Right hindlimb (tissue), 1 donor: ENCODE measurements at places on chromosomes 3 and 15.
A peak's percentile ranks its signal among the peaks of the same experiment; 100 is the strongest.

DNA sequence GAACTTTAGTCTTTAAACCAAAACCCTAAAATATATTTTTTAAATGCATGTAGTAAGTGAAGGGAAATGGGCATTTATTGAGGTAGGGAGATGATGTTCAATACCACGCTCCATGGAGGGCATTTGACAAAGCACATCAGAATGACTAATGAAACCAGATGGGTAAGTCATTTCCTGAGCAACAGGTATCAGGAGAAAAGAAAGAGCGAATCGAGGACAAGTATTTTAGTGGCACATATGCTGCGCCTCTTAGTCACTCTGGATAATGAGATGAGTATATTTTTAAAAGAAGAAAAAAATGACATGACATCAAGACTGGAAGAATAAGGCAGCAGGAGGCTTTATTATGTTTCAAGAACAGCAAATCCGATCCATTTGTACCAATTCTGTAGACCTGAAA, 129.0 kb upstream of the ARHGEF3 start:
- no peak for DNase-seq

DNA sequence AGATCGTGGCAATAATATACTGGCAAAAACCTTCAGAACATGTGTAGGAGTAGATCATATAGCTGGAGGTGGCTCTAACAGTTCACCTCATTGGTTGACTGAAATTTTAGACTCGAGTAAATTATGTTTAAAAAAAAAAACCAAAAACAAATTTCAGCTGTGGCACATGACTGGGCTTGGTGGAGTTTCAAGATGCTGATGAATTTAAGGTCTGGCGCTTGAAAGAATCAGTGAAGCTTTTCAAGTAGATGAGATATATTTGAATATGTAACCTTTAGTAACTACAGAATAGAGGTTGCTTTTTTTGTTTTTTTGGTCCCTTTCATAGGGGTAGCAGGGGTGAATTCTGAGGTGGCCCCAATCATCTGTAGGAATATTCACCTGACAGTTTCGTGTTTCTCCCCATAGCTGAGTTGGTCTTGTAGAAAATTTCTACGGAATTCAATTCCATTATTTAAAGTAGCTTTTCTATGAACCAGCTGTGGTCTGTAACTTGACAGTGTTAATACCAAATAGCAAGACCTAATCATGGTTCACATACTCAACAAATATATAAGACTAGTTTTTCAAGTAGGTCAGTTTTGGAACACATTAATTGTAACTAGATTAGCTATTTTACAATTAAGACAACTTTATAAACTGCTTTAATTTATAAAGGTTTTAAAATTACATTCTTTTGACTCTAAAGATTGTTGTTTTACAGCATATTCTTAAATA, 65.6 kb downstream of the MAP4 start:
- no peak for DNase-seq

GRCh38 chr15:57696146-57696545, 10.4 kb upstream of the POLR2M start:
- DNase-seq = no peak

GRCh38 chr3:161093895-161094294, 11.3 kb downstream of the B3GALNT1 start:
- DNase-seq = no peak

- DNase-seq = peak; percentile 59
Observed at GRCh38 chr3:117788061-117788460, 1078.5 kb downstream of the TUSC7 start.

GRCh38 chr3:14967285-14967684, 19.9 kb downstream of the NR2C2 start:
- no peak for DNase-seq

GRCh38 chr15:98322581-98322980, 325.8 kb upstream of the IGF1R start:
- no peak for DNase-seq

GRCh38 chr3:182007441-182007840, 295.7 kb downstream of the SOX2 start:
- DNase-seq = no peak

GRCh38 chr3:96264701-96265100, 549.7 kb upstream of the EPHA6 start:
- no peak for DNase-seq

GRCh38 chr15:101478701-101479341, 10.7 kb downstream of the PCSK6 start:
- DNase-seq = no peak

DNA sequence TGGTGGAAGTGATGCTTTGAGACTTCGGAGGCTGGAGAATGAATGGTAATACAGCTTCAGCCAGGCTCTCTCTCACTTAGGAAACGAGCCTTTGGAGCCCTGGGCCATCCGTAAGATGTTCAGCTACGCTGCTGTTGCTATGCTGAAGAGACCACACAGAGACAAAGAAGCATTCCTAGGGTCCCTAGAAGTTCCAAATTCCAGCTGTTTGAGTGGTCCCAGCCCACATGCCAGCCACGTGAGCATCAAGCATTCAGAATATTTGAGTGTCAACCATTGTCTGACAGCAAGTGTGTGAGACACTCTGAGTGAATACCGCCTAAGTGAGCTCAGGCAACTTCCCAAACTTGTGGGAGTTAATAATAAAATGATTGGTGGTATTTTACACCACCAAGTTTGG, 212.9 kb downstream of the CD47 start:
- no peak for DNase-seq

DNA sequence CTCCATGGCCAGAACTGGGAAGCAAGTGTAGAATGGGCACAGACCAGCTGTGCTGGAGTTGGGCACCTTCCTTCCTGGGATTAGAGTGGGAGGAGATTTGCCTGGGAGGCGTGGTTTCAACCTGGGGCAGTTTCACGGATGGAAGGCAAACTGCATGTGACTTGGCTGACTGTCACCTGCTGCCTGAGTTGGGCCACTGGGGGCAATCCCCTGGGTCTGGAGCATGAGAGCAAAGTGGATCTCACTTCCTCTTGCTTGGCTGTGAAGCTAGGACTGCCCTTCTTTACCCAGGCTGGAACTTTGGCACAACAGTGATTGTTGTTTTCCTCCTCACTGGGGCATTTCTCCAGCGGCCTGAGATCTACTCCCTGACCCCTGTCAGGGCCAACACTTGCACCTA, 1247.0 kb upstream of the EPHA6 start:
- DNase-seq = no peak

DNA sequence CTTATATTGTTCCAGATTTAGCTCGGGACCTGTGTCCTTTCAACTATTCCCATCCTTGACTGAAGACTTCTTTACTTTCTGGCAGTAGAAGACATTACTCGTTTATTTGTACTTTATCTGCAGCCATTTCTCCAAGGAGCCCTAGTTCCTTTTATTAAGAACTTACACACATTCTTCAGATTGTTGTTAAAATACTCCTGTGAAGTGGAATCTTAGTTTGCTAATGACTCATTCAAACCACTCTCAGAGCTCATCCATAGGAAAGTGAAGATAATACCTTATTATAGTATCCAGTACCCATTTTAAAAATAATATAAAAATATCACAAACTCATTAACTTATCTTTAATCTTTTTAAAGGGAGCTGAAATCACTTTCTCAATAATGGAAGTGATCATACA, 63.5 kb downstream of the C3orf70 start:
- DNase-seq = no peak

DNA sequence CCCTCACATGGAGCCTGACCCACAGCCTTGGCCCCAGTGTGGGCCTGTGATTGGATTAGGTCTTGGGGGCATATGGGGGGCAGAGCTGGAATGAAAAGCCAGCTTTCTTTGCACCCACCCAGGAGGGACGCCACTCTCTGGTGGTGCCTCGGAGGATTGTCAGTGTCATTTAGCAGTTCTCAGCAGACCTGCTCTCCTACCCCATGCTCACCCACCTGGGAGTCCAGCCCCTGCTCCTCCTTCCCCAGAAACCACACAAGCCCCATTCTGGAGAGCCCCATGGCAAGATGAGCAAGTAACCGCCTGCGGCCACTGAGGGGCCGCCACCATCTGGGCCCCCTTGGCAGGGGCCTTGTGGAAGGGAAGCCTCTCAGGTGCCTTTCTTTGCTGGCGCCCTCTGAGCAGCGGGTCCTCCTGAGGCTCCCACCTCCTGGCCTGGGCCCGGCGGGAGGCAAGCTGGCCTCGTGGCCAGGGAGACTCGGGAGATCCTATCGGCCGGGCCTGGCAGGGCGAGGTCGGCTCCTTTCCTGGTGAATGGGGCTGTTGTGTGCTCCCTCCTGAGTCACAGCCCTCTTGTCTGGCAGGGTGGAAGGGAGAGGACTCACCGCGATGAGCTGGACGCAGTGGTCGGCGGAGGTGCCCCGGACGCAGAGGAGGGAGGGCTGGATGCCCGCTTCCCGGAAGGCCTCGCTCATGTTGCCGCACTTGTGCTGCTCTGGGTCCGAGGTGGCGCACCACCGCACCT, 2.3 kb downstream of the MELTF start:
- no peak for DNase-seq

DNA sequence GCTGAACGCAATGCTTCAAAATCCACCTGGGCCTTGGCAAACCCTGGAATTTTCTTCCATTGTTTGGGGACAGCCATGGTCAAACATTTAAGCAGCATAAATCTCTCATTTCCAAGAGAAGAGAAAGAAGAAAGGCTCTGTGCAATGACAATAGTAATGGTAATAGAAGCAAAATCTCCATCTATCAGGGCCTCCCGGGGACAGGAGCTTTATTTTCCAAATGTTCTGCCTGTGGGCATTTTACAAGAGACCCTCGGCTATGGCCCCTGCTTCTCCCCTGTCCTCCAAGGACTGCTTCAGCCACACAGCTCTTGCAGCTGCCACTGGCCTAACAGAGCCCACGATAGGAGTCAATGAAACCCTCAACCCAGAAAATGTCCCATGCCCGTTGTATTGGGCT, 12.7 kb upstream of the FAM240A start:
- no peak for DNase-seq

DNA sequence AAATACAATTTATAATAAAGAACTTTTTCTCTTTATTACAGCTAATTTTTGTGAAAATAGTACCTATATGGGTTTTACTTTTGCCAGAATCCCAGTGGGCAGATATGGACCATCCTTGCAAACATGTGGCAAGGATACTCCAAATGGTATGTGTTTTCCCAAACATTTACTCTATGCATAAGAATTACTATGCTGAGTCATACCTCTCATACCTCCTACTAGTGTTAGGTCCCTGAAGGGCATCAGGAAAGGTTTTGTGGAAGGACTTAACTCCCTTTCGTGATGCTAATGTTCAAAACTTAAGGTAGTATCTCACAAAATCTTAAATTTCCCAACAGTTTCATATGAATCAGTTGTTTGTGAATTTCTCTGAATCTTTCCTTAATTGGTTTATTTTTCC, 21.3 kb downstream of the ADGRG7 start:
- DNase-seq = no peak

- no peak for DNase-seq
Observed at GRCh38 chr3:41060106-41060505, 139.2 kb upstream of the CTNNB1 start.

DNA sequence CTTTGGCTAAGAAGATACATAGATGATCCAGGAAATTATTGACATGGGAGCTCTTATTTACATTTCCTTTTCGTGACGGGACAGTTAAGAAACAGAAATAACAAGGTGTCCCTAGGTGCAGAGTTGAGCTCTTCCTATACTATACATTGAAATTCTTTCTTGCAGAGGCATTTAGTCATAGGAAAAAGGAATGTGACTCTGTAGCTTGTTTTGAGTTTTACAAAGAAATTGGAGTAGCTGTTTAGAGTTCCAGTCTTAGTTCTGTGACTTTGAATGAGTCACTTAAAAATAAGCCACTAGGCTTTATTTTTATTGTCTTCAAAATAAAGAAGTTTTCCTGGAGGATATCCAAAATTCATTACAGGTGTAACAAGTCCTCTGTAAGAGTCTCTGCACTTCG, 723.5 kb upstream of the SGO1 start:
- DNase-seq = no peak

DNA sequence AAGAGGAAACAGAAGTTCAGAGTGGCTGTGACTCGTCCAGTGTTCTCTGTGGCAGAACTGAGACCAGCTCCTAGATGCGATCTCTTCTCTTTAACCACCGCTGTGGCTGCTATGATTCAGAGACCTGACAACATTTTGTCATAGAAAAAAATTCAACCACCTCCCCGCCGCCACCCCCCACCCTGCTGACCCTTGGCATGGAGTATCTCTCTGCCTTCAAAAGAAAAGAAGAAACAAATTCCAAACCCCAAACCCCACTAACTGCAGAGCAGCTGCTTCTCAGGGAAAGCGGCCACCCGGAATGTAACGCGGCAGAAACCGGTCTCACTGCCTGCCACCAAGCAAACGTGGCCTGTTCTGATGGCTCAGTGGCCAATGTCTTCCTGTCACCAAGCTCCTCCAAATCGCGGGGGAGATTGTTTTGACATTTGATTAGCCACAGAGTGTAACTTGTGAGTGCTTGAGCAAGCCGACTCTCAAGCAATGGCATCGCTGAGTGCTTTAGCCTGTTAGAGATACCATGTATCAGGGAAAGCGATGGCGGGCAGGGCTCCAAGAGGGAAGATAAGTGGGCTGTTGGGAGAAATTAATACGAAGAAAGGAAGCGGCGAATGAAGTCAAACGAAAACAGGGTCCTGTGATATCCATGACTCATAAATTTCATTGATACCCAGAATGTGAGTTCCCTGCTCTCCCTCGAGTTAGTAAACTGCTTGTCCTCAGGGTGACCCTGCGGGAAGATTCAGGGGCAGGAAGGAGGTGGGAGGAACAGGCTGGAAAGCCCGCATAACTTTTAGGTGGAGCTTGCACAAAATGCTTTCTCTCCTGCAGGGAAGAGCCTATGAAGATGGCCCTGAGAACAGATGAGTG, 44.8 kb upstream of the TLE3 start:
- peak; percentile 65 for DNase-seq

- peak; percentile 49 for DNase-seq
Observed at GRCh38 chr3:22893101-22893500, 310.0 kb upstream of the UBE2E2 start.

DNA sequence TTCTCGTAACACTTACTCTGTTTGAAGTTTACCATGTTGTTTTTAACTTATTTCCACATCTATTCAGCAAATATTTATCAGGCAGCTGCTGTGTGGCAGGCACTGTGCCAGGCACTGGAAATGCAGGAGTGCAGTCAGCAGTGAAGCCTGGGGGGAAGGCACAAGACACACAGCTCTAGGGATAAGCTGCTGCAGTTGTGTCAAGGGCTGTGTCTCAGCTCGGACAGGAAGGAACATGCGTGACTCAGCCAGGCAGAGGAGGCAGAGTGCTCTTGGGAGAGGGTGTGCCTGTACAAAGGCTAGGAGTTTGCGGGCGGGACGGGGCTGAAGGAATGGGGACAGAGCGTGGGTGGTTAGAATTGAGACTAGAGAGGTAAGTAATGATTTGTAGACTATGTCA, 24.7 kb downstream of the LYSMD4 start:
- peak; percentile 57 for DNase-seq
